ENCODE measurements at places on chromosomes 6 and 20. TPM values are rescaled to one million over a fixed set of nuclear protein-coding genes. Genes with fewer than 3 reads are reported as not detected.

DNA sequence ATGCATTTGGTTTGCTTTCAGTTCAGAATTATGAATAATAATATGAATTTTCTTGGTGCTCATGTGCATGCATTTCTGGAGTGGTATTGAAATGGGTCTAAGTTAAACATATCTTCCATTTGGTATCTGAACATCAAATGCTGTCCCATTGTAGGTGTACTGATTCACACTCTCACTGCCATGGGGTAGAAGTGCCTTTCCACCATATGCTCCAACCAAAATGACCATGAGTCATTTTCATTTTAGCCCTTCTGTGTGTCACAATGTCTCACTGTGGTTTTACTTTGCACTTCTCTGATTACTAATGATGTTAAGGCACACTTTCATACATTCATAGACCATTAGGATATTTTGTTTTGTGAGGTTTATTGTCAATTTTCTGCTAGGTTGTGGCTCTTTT lies 211.9 kb downstream of the HAO1 start:
- no peaks in the 10 kb centered on the region for H3K27me3 ChIP-seq
- no peak for DNase-seq
- no peaks in the 10 kb centered on the region for H3K4me1 ChIP-seq
- no peak overlapping the region for H3K4me3 ChIP-seq
- no peak overlapping the region for H3K27ac ChIP-seq

DNA sequence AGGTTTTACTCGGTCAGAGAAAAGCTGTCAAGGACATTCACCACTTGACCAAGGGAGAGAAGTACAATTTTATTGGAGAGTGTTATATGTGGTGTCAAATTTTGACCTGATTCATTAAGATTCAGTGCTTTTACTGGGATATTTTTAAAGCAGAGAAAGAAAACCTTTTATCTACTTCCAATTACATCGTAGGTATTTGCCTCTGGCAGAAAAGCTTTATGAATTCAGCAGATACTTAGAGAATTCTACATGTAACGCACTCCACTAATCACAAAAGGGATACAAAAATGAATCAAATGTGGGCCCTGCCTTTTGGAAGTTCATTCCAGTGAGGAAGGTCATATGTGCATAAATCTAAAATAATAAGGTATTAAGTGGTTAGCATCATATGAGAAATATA lies 133.7 kb downstream of the STXBP5 start:
- no peak overlapping the region for H3K4me3 ChIP-seq
- H3K36me3 ChIP-seq: peaks cover 7% of the 10 kb centered on the region
- no peaks in the 10 kb centered on the region for H3K27me3 ChIP-seq
- no peak overlapping the region for H3K27ac ChIP-seq

DNA sequence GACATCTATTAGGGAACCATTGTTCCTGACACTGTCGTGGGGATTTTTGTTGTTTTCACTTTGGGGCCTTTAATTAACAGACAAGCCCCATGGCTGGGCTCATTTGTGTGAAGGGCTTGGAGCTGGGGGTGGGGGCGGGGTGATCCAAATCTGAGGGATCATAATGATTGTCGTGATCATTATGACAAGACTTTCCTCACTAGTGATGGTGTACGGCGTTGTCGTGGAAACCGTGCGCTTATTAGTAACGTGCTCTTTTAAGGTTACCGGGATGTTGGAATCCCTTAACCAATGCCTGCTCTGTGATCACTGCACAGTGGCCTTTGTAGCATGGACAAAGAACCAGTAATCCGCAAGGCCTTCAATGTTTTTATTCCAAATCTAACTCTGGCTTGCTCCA lies 18.6 kb downstream of the PDYN start:
- no peaks in the 10 kb centered on the region for H3K4me1 ChIP-seq
- H3K4me3 ChIP-seq: no peak overlapping the region
- no peaks in the 10 kb centered on the region for H3K36me3 ChIP-seq
- peaks cover 51% of the 10 kb centered on the region for H3K27me3 ChIP-seq
- no peak overlapping the region for H3K27ac ChIP-seq

DNA sequence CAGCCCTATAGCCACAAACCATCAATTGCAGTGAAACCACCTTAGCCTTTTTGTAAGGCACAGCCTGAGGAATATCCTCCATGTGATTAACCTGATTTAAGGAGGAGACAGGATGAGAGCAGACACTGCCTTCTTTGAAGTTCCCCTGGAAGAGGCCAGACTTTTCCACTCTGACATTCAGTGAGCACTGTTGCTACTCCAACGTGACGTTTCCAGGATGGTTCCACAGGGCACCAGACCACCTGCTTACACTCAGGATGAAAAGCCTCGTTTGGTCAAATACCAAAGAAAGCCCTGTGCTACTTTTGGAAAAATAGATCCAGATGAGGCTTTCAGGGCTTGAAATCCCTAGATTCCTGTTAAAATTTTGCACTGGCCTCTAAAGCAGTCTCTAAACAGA lies 1102.1 kb upstream of the FLRT3 start:
- no peak overlapping the region for H3K27ac ChIP-seq
- H3K4me1 ChIP-seq: peaks cover 18% of the 10 kb centered on the region
- H3K36me3 ChIP-seq: no peaks in the 10 kb centered on the region
- DNase-seq: no peak
- H3K27me3 ChIP-seq: no peaks in the 10 kb centered on the region

DNA sequence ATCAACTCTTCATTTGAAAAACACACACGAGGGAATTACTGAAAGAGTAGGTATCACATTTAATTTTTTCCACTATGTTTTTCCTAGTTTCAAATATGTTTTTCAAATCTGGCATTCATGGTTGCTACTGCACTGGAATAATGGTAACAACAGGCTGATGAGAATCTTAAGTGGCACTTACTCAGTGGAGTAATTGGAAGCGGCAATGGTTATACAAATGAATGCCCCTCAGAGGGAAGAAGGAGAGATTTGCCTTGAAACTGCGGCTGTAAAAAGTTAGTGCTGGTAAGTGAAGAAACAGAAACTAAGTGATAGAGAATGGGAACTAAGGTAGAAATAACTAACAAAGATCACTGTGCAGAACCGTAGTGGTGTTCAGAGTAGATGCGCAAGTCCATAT lies 41.0 kb upstream of the PDE7B start:
- H3K27me3 ChIP-seq: no peaks in the 10 kb centered on the region
- no peak overlapping the region for H3K4me3 ChIP-seq
- no peak for DNase-seq
- peaks cover 20% of the 10 kb centered on the region for H3K4me1 ChIP-seq
- H3K36me3 ChIP-seq: no peaks in the 10 kb centered on the region
- H3K27ac ChIP-seq: no peak overlapping the region

GRCh38 chr6:148657048-148657447 lies 89.8 kb upstream of the UST start:
- H3K27me3 ChIP-seq: no peaks in the 10 kb centered on the region
- DNase-seq: no peak
- no peaks in the 10 kb centered on the region for H3K4me1 ChIP-seq
- no peak overlapping the region for H3K27ac ChIP-seq
- no peak overlapping the region for H3K4me3 ChIP-seq

DNA sequence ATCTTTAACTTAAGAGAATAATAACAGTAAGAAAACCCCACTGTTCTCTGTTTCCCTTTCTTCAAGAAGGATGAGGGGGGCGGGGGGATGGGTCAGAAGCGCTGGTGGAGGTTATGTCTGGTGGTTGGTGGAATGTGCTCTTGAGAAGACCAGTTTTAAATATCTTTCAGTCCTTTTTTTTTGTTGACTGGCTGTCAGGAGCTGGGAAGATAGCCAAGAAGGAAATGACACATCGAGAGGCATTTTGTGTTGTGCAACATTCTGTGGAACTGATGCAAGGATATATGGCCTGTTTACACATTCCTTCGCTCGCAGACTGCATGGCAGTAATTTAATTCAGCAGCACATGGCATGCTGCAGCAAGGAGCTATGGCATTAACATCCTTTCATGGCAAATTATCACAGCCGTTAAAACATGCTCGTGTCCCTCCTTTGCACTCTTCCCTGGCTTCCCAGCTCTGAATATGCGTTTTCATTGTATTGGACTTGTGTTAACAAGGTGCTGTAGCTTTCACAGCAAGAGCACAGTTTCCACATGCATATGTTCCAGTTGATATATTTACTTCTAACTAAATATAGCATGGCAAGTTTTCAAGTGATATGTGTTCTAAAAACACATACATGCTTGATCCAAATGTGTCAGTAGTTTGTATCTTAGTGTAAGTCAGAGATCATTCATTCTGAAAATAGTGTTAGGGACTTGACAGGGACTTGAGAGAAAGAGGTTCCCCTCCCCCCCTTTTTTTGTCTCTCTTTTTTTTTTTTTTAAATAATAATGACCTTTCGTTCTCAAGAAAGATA lies 68.2 kb upstream of the SUPT3H start:
- no peaks in the 10 kb centered on the region for H3K36me3 ChIP-seq
- no peak overlapping the region for H3K27ac ChIP-seq
- H3K27me3 ChIP-seq: peaks cover 22% of the 10 kb centered on the region
- H3K4me1 ChIP-seq: no peaks in the 10 kb centered on the region
- H3K4me3 ChIP-seq: no peak overlapping the region

DNA sequence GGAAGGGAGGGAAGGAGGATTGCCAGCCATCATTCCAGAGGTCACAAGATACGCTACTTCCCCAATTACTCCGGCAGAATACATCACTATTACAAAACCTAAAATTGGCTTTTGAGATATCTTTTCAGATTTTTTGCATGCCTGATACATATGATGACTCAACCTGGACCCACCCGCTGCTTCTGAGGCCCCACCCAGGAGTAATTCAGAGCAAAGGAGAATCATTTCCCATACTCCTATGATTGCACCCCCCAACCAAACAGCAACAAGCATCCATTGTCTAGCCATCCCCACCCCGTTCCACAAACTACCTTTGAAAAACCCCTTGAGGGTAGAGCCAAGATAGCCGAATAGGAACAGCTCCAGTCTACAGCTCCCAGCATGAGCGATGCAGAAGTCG lies 163.5 kb upstream of the GJE1 start:
- no peak for DNase-seq
- H3K36me3 ChIP-seq: no peaks in the 10 kb centered on the region
- H3K4me1 ChIP-seq: peaks cover 2% of the 10 kb centered on the region
- H3K27ac ChIP-seq: no peak overlapping the region

- H3K27ac ChIP-seq: no peak overlapping the region
- no peak overlapping the region for H3K4me3 ChIP-seq
- DNase-seq: no peak
- H3K36me3 ChIP-seq: no peaks in the 10 kb centered on the region
- H3K27me3 ChIP-seq: peaks cover 3% of the 10 kb centered on the region
- peaks cover 9% of the 10 kb centered on the region for H3K4me1 ChIP-seq
These were observed 180.1 kb upstream of the RNF24 start for GRCh38 chr20:4195499-4195898.

DNA sequence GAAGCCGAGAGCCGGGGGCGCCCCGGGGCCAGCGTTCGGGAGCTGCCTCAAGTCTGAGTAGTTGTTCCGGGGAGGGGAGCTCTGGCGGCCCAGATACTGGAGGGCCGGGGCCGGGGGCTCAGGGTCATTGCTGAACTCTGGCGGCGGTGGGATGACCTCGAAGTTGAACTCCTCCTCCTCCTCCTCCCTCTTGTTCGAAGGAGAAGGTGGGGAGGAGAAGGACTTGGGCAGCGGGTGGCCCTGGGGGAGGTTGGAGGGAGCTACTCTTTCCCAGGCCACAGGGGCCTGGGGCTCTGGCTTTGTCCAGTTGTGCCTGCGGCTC lies 37.7 kb downstream of the C6orf132 start:
- peaks cover 12% of the 10 kb centered on the region for H3K4me1 ChIP-seq
- DNase-seq: no peak
- H3K36me3 ChIP-seq: peaks cover 6% of the 10 kb centered on the region
- peak overlapping the region; percentile 52 for H3K4me3 ChIP-seq

DNA sequence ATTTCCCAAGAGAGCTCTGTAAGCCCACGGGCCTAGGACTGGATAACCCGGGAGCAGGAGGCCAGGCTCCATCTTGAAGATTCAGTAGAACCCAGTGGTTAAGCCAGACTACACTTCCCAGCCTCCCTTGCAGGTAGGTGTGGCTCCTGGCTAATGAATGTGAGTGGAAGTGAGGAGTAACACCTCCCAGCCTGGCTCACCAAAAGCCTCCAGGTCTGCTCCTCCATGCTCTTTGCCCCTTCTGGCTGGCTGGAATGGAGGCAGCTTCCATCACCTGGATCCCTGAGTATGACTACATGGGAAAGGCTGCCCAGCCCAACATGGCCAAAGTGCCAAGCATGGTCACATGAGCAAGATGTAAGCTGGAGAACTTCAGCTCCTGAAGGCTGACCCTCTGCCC lies 9.7 kb downstream of the LRRN4 start:
- H3K27me3 ChIP-seq: no peaks in the 10 kb centered on the region
- H3K4me3 ChIP-seq: no peak overlapping the region
- no peaks in the 10 kb centered on the region for H3K4me1 ChIP-seq
- H3K27ac ChIP-seq: no peak overlapping the region
- DNase-seq: no peak

- peaks cover 10% of the 10 kb centered on the region for H3K4me1 ChIP-seq
- H3K4me3 ChIP-seq: no peak overlapping the region
- no peaks in the 10 kb centered on the region for H3K36me3 ChIP-seq
- no peaks in the 10 kb centered on the region for H3K27me3 ChIP-seq
- DNase-seq: no peak
These were observed 106.2 kb downstream of the KIF13A start for GRCh38 chr6:17881085-17881858.

- H3K4me1 ChIP-seq: peaks cover 23% of the 10 kb centered on the region
- H3K27me3 ChIP-seq: peaks cover 13% of the 10 kb centered on the region
- H3K4me3 ChIP-seq: no peak overlapping the region
- H3K36me3 ChIP-seq: no peaks in the 10 kb centered on the region
These were observed 335.8 kb downstream of the EPHA7 start for GRCh38 chr6:93083337-93084230.

- H3K4me1 ChIP-seq: peaks cover 15% of the 10 kb centered on the region
- no peak overlapping the region for H3K27ac ChIP-seq
- DNase-seq: no peak
- no peaks in the 10 kb centered on the region for H3K27me3 ChIP-seq
- H3K36me3 ChIP-seq: peaks cover 3% of the 10 kb centered on the region
These were observed 217.7 kb downstream of the ATXN1 start for GRCh38 chr6:16543521-16543920.

- no peak overlapping the region for H3K27ac ChIP-seq
- no peaks in the 10 kb centered on the region for H3K4me1 ChIP-seq
- no peak overlapping the region for H3K4me3 ChIP-seq
- H3K36me3 ChIP-seq: peaks cover 9% of the 10 kb centered on the region
- DNase-seq: no peak
These were observed 377.1 kb downstream of the ESR1 start for GRCh38 chr6:152184573-152184916.

- no peak for DNase-seq
- H3K4me3 ChIP-seq: no peak overlapping the region
- H3K27me3 ChIP-seq: no peaks in the 10 kb centered on the region
- peaks cover 7% of the 10 kb centered on the region for H3K4me1 ChIP-seq
- H3K36me3 ChIP-seq: no peaks in the 10 kb centered on the region
These were observed 46.7 kb downstream of the TMEM170B start for GRCh38 chr6:11584244-11584643.

- H3K4me1 ChIP-seq: no peaks in the 10 kb centered on the region
- no peak overlapping the region for H3K4me3 ChIP-seq
- no peak for DNase-seq
- H3K27me3 ChIP-seq: peaks cover 23% of the 10 kb centered on the region
These were observed 1.2 kb downstream of the ZNF831 start for GRCh38 chr20:59164686-59165391.

The SIRT5 gene
- total RNA-seq: 18.2 TPM

The TULP1 gene
- total RNA-seq: 0.22 TPM

The SLC35F1 gene
- total RNA-seq: 4.5 TPM

The TMEM244 gene
- total RNA-seq: not detected

The C6orf141 gene
- total RNA-seq: 12.3 TPM

The EPHA7 gene
- total RNA-seq: 32.2 TPM

The GSTA1 gene
- total RNA-seq: 25.8 TPM

The LCA5 gene
- 8.9 TPM for total RNA-seq

The MROH8 gene
- total RNA-seq: 5.7 TPM

The XRN2 gene
- total RNA-seq: 90.2 TPM
